Daoy (cell line): ENCODE measurements at places on chromosomes 13 and 19. TPM values are rescaled to one million over a fixed set of nuclear protein-coding genes. Genes with fewer than 3 reads are reported as not detected.

The ZNF616 gene
- 4.7 and 10.8 TPM in 2 replicates for total RNA-seq

DNA sequence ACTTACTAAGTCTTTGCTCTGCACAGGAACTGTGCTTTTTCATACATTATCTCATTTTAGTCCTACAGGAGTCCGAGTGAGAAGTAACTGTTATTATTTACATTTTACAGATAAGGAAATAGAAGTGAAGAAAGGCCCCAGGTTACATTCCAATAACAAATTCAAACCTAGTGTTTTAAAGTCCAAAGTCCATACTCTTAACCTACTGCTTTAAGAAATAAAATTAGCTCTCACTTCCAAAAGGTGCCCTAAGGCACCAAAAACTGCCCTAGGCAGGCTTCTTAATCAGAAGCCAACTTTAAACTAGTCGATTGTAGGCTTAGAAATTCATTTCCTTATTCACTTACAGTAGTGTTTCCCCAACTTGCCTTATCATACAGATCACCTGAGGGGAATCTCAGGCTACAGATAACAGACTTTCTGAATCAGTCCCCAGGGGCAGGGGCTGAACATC lies 555.9 kb downstream of the DIAPH3 start:
- no peak for DNase-seq

DNA sequence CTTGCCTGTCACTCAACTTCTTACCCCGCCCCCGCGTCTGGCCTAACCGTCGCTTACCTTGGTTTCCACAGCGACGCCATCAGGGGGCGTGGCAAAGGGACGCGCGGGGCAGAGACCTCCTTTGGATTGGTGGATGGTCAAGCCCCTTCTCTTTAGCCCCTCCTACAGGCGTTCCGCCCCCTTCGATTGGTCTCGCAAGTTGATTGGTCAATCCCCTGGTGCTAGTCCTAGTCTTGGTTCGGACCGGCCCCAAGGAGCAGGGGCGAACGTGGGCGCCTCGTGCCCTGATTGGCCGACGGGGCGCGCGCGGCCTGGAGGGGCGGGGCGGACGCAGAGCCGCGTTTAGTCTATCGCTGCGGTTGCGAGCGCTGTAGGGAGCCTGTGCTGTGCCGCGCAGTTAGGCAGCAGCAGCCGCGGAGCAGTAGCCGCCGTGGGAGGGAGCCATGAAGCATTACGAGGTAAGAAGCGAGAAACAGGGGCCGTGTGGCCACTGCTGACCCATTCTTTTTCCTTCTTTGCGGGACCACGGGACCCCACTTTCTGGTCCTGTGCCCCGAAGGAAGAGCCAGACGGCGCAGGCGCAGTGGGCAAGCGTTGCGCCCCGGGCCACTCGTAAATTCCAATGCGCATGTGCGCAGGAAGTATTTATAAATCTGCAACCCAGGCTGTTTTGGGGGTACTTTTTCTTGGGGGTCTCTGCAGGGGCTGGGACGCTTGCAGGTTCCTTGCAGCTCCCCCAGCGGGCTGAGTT lies at the start of gene TECR:
TSS of gene TECR (plus strand) at position 341 of the 751 bp plus-strand sequence. CDS start at position 444, 103 bp downstream.
- DNase-seq, result peak; percentile 100

DNA sequence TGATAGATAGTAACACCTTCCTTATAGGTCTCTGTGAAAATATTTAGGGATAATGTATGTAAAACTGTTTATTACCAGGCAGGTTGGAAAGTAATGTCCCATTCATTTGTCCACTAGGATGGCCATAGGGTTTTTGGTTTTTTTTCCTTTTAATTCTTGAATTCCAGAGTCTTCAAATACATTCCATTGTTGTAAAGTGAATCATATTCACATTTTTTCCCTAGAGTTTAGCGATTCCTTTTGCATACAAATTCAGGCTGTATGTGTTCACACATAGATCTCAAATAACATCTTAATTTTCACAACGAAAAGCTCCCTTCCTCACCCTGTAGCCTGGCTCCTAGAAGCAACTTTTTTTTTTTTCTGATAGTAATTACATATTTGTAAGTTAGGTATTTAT lies 1.8 kb upstream of the ZNF557 start:
- no peak for DNase-seq

- DNase-seq, result peak; percentile 28
These were observed 61.1 kb downstream of the KCNC3 start for GRCh38 chr19:50268041-50268440.

DNA sequence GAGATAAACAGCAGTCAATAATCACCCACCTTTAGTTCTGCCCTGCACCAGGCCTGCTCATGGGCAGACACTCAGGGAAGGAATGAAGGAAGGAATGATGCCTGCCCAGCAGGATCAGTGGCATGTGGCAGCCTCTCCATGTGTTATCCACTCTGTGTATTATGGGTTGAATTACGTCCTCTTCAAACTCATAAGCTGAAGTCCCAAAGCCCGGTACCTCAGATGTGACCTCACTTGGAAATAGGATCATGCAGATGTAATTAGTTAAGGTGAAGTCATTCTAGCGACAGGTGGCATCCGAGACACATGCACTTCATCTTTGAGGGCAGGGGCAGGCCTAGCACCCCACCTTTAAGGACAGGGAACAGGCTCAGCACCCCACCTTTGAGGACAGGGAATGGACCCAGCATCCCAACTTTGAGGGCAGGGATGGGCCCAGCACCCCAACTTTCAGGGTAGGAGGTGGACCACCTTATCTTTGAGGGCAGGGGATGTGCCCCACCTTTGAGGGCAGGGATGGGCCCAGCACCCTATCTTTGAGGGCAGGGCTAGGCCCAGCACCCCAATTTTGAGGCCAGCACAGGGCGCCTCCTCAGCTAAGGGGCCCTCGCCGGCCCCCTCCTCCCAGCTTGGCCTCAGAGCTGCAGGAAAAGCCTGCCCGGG lies 127.6 kb downstream of the URI1 start:
- no peak for DNase-seq

GRCh38 chr19:48400018-48400742 lies 6.7 kb downstream of the GRIN2D start:
- peak; percentile 74 for DNase-seq

The NEK5 gene
- total RNA-seq, result 0.23 TPM in 1 of 2 replicates, not detected in the other

DNA sequence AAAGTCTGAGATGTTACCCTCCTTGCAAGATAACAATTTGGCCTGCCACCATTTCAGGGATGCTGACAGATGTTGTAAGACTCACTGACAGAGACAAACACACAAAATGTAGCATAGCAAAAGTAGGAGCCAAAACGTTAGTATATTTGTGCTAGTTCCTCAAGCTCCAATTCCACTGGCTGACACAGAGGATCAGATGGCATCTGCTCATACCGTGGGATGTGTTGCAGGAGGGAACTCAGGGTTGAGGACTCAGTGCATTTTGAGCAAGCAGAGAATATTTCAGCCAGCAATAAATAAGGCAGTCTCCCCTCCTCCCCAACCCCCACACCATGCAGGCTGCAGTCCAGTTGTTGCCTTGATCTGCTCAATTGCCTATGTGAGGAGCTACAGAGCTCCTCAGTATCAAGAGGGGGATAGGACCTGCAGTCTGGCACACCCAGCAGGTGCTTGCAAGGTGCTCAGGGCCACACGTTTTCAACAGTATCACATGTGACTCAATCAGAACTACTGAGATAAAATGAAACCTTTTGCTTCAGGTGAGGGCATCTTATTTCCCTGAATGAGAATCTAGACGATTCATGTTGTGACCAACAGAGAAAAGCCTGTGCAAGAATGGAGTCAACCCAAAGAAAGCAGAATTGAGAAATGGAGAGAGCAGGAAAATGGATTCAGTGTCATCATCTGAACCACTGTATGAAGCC lies 23.6 kb upstream of the LRCH1 start:
- no peak for DNase-seq

- DNase-seq, result no peak
These were observed 5.5 kb downstream of the PDE4C start for GRCh38 chr19:18220632-18221275.

- no peak for DNase-seq
These were observed 58.1 kb downstream of the EDNRB start for GRCh38 chr13:77860507-77860981.

GRCh38 chr19:6983448-6983847 lies 37.8 kb downstream of the MBD3L2B start:
- DNase-seq, result no peak

DNA sequence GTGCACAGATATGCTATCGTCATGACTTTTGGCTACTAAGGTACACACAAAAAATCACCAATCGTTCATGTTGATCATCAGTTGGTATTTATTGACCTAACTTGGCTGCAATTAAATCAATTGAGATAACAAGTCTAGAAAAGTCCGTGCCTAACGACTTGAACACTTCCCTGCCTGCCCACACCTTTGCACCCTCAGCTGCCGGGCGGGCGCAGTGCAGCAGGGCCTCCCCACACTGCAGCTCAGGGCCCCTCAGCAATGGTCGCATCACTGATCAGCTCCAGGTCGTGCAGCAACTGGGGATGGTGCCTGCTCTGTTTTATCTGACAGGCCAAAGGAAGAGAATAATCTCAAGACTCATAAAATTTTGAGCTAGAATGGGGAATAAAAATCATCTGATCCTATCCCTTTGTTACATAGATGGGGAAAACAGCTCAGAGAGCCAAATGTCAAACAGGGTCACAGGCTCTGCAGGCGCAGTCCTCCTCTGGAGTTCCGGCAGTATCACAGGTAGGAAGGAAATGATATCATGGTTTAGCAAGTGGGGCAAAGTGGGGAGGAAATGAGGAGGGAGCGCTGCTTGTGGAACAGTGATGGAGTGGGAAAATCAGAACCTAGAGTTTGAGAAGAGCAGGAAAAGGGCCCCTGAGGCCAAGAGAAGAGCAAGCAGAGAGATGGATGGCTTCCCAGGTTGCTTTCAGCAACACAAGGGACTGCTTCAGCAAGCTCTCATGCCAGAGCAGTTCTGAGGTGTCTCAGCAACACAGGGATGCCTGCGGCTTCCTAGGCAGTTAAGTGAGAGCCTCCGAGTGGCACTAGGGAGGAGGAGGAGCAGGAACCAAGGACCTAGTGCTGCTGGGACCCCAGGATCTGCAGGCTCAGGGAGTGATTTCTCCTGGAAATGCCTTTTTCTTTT lies 57.5 kb downstream of the SLC7A1 start:
- DNase-seq, result no peak

The KIR2DL4 gene
- total RNA-seq, result not detected in 2 replicates

GRCh38 chr13:40770934-40771618 lies at the start of gene MRPS31:
Gene MRPS31, minus strand, starts transcription at chr13:40771190. Its CDS starts 54 bp downstream, at chr13:40771136.
- DNase-seq, result peak; percentile 91

DNA sequence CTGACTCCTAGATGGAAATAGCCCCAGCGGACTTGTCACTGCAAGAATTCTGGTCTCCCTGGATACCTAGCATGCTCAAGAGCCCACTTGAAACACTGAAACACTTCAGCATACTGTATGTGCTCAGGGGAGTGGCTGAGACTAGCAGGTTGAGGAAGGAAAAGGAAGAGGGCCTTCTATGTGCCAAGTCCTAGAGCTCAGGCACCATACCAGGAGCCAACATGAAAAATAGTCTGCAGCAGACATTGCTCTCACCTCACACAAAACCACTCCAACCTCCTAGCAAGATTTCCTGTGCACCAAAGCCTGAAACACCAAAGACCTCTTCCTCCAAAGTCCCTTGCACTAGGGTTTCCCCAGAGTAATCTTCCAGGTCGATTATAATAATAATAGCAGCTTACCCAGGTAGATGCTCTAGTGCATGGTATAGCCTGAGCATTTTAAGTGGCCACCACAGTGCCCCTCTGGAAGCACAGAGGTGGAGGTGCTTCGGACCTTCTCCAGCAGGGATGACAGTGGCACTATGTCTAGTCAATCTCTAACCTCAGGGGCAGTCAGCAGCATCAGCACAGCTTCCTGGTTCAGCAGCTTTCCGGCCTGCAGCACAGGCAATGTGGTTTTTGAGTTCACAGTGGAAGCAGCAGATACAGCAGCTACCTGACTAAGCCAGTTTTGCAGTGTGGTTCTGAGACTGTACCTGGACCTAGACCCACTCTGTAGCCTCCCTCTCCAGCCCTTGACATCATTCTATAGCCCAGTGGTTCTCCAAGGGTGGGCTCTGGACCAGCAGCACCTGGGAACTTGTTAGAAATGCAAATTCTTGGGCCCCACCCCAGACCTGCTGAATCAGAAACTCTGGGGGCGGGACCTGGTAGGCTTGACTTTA lies 45.6 kb upstream of the UBE2L5 start:
- DNase-seq, result no peak

GRCh38 chr13:51380269-51380668 lies 40.8 kb downstream of the SERPINE3 start:
- DNase-seq, result peak; percentile 29

- DNase-seq, result peak; percentile 84
These were observed 6.4 kb downstream of the KLF16 start for GRCh38 chr19:1856698-1857603.

- no peak for DNase-seq
These were observed 35.8 kb upstream of the ZNF724 start for GRCh38 chr19:23285948-23286347.

The XAB2 gene
- 47.3 and 48.9 TPM in 2 replicates for total RNA-seq

The C19orf25 gene
- 45.8 and 53.9 TPM in 2 replicates for total RNA-seq

The CYP2F1 gene
- not detected in 2 replicates for total RNA-seq

The CEACAM16 gene
- not detected in 2 replicates for total RNA-seq

The KCNN1 gene
- 0.06 TPM in 1 of 2 replicates, not detected in the other for total RNA-seq

- DNase-seq, result no peak
These were observed 150.9 kb downstream of the PDS5B start for GRCh38 chr13:32737111-32737571.

The PLPPR3 gene
- 0.11 and 1.2 TPM in 2 replicates for total RNA-seq

- DNase-seq, result no peak
These were observed 122.2 kb downstream of the KL start for GRCh38 chr13:33138441-33138840.

DNA sequence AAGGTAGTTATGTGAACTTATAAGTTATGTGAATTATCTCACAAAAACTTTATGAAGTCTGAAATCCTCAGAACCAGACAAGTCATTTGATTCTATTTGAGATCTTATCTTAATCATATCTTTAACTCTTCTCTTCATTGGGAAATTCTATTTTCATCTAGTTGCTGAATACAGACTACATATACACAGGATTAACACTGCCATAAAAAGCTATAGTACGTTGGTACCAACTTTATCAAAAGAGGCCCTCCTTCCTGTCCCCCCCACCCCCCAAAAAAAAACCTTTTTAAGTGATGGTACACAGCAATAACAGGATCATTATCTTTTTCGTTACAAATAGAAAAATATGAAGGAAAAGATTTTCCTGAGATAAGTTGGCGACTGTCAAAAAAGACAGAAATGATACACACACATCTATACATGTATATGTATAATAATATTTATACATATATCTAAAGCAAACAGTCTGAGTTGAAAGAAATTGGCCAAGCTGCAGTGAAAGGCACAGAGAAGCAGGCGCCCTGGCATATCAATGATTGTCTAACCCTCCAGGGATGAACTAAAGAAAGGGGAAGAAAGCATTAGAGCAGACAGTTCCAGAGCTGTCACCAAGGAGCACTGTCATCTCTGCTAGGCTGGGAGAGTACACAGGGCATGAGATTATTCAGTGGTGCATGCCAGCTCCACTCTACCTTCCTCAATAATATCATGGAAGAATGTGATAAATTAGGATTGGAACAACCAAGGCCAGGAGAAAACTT lies 116.7 kb downstream of the KLF12 start:
- no peak for DNase-seq
